ENCODE measurements at places on chromosomes 2 and 18.

GRCh38 chr2:170695521-170696410 is 19.4 kb upstream of the SP5 start:
- DNase-seq = peak; percentile 87

DNA sequence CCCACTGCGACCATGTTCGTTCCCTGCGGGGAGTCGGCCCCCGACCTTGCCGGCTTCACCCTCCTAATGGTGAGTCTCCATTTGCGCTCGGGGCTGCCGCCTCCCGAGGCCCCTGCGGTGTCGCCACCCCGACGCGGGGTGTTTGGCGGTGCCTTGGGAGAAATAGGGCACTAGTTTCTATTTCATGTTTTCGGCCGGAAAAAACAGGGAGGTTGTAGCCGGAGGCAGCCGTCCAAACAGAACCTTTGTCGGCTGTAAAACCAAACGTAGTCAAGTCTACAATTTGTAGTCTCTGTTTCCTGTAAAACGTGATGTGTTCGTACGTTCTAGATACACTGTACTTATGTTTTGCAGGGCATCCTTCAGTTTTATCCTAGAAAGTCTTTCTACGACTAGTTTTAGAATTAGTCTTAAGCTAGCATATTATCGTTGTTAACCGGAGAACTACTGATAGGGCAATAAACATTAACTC is 290 bp downstream of the PSMG2 start:
- no peak for DNase-seq

GRCh38 chr2:123993728-123994323 is 31.3 kb upstream of the CNTNAP5 start:
- DNase-seq = no peak

GRCh38 chr2:146532509-146533147 is 1312.2 kb upstream of the ACVR2A start:
- DNase-seq = no peak

- DNase-seq = no peak
These were observed 37.4 kb upstream of the GPC1 start for GRCh38 chr2:240397924-240398645.

GRCh38 chr2:157093666-157094065 is 163.8 kb upstream of the GALNT5 start:
- DNase-seq = no peak

GRCh38 chr2:88437010-88437409 is 15.5 kb downstream of the FOXI3 start:
- DNase-seq = no peak

DNA sequence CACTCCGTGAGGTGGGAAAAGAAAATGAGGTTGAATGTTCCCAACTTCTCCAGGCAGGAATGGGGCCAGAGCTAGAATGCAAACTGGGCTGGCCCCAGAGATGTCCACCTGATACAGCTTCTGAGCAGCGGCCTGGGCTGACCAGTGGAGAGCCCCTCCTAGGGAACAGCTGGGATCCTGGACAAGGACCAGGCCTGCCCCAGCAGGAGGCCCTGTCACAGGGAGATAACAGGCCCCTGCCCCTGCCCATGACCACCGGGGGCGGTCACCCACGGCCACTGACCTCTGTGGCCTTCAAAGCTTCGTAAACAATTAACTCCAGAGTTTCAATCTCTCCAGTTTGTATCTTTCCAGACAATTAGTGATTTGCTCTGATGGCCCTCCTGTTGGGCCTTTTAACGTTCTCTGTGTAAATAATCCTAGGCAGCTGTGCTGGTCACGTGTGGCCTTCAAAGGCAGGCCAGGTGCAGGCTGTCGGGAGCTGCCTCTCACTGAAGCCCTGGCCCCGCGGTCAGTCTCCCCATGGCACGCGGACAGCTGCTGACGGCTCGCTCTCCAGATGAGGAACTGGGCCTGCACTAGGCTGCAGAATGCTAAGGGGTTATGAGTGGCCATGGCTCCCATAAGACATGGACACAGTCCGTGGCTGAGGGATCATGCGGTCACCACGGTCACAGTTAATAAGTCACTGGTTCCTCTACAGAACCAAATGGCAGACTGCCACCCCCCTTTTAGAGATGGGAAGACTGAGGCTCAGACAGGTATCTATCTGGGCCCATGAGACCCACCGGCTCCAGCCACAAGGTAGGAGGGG is 9.2 kb downstream of the HS6ST1 start:
- no peak for DNase-seq

- DNase-seq = no peak
These were observed 10.5 kb downstream of the ATG16L1 start for GRCh38 chr2:233261819-233262555.

DNA sequence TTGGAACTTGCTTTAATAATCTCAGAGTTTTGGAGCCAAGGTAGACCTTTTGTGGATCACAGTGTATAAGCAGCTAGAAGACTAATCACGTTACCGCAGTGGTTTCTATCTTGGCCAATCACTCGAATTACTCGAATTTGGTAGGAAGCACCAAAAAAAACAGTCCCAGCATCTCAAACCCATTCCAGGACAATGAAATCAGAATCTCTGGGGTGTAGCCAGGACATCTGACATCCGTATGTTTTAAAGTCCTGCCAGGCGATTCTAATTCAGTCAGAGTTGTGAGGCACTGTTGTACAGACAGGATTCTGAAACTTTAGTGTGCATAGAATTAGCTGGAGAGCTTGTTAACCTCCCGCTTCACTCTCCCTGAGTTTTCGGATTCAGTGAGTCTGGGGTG is 30.8 kb downstream of the GRHL1 start:
- no peak for DNase-seq

DNA sequence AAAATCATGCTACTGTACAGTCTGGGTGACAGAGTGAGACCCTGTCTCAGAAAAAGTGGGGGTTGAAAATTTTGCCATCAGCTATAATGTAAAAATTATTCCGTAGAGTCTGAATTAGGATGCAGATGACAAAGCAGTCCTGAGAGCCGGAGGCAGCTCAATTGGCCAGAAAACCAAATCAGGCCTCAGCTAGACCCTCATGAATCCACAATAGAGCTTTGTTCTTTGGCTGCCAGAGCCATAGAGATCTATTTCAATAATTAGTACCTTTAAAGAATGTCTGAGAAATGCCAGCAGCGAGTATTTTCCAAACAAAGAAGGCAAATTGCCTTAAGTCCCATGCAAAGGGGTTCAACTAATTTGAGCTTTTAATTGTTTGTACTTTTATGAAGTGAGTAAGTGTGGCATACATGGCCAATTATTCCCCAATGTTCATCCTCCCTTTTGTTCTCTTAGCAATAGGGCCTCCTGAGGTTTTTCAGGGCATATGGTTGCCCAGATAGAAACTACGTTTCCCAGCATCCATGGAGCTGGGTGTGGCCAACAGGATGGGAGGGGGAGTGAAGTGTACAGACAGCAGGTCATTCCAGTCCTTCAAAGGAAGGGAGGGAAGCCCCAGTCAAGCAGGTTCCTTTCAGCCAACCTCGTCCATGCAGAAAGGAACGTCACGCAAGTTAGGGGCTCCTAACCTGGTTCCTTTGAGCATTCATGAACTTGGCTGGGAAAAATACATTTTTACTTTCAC is 211.3 kb upstream of the APCDD1 start:
- no peak for DNase-seq

- DNase-seq = no peak
These were observed 195.7 kb downstream of the PIEZO2 start for GRCh38 chr18:10953672-10954071.

- peak; percentile 86 for DNase-seq
These were observed 8.5 kb downstream of the IRS1 start for GRCh38 chr2:226791056-226791486.

DNA sequence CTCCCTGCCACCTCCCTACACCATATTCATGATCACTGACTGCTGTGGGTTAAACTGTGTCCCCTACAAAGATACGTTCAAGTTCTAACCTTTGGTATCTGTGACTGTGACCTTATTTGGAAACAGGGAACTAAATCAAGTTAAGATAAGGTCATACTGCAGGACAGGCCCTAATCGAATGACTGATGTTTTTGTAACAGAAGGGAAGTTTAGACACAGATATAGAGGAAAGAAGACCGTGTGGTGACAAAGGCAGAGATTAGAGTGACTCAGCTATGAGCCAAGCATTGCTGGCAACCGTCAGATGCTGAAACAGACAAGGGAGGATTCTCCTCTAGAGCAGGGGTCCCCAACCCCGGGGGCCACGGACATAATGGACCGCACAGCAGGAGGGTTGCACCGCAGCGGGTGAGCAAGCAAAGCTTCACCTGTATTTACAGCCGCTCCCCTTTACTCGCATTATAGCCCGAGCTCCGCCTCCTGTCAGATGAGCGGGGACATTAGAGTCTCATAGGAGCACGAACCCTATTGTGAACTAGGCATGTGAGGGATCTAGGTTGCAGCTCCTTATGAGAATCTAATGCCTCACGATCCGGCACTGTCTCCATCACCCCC is 28.9 kb upstream of the RNF152 start:
- no peak for DNase-seq

DNA sequence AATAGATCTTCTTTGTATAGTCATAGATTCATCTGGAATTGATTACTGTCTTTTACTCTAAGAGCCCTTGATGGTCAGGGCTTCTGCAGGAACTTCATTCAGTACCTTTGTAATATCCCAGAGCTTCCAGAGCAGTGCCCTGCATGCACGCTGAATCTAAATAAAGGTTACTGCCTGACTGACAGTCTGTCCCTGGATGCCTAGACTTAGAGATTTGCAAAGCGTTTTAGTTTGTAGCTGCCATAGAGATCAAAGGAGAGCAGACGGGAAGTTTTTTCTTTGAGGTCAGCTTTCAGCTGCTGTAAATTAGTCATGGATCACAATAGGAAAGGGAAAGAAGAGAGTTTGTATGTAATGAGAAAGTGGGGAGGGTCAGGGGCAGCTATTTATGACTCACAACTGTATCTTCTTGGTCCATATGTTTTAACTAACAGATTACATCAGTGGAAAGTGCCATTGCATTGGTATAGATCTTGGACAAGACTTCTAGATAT is 45.2 kb upstream of the NYAP2 start:
- peak; percentile 2 for DNase-seq

- DNase-seq = no peak
These were observed 691.1 kb downstream of the SLC4A3 start for GRCh38 chr2:220318508-220318907.

GRCh38 chr18:37362158-37362890 is 203.3 kb downstream of the CELF4 start:
- peak; percentile 27 for DNase-seq

GRCh38 chr18:51543658-51544155 is 346.2 kb upstream of the MEX3C start:
- DNase-seq = no peak

GRCh38 chr18:37309861-37310260 is 255.7 kb downstream of the CELF4 start:
- no peak for DNase-seq

DNA sequence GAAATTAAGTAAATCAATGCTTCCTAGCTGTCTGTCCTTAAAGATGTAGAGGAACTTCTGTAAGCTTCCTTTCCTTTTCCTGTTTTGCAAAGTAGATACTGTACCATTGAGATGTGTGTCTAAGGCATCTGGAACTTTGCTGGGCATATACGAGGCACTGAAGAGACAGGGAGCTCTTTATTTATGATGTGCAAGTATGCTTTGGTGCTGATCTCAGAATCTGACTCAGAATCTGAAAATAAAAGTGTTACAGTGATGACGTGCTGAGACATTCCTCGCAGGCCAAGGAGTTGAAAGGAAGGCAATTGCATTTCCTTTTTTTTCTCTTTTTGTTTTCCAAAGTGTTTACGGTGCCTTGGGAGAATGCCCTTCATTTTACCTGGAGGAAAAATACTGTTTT is 230.9 kb upstream of the RGPD4 start:
- DNase-seq = no peak

- no peak for DNase-seq
These were observed 63.9 kb downstream of the DGKD start for GRCh38 chr2:233418052-233418760.

GRCh38 chr18:30713299-30713698 is 329.2 kb downstream of the DSC3 start:
- DNase-seq = no peak

DNA sequence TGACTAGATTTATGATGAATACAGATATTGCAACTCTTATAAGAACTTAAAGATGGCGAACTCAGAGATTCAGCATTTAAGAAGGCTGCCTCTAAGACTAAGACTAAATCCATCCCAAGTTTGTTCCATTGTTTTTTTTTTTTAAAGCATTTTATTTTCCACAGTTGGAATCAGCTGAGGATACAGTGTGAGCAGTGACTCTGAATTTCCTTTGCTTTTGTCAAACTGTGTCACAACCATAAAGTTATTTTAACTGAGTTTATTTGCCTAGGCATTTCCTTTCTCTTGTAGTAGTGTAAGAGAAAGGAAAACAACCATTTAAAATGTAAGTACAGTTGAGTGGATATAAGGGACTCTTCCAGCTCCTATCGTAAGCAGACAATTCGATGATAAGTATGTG is 63.9 kb downstream of the ZEB2 start:
- no peak for DNase-seq

GRCh38 chr18:6729247-6730091 is at the start of gene ARHGAP28:
TSS of gene ARHGAP28 (plus strand) at chr18:6729716. CDS start at chr18:6729822, 106 bp downstream.
- peak; percentile 94 for DNase-seq

DNA sequence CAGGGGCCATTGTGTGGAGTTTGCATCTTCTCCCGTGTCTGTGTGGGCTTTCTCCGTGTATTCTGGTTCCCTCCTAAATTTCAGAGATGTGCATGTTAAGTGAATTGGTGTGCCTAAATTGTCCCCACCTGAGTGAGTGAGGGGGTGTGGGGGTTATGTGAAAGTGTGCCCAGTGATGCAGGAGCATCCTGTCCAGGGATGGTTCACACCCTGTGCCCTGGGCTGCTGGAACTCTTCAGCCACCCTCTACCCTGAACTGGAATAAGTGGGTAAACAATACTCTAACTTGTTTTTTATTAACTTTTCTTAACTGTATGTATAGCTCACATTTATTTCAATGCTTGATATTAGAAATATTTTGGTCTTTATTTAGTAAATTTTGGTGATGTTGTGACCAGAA is 56.0 kb downstream of the UBE2E3 start:
- DNase-seq = no peak

DNA sequence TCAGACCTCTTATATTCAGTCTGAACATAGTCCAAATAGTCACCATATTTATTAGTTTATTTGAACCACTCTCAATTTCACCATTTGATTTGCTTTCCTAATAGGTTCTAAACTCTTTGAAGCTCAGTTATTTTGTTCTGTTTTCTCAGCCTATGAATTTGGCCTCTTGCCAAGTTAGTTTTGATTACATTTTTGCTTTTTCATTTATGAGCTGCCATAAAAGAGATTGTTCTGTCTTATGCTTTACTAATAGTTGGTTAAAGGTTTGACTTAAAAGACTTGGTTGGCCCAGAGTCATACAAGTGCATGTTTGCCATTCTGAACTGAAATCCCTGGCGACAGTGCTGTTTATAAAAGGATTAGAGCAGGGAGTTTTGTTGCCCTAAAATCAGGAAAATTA is 85.9 kb upstream of the RANBP2 start:
- DNase-seq = no peak

GRCh38 chr2:9811216-9811615 is 32.1 kb upstream of the TAF1B start:
- no peak for DNase-seq

- DNase-seq = no peak
These were observed 115.4 kb downstream of the MRO start for GRCh38 chr18:50704357-50704940.

DNA sequence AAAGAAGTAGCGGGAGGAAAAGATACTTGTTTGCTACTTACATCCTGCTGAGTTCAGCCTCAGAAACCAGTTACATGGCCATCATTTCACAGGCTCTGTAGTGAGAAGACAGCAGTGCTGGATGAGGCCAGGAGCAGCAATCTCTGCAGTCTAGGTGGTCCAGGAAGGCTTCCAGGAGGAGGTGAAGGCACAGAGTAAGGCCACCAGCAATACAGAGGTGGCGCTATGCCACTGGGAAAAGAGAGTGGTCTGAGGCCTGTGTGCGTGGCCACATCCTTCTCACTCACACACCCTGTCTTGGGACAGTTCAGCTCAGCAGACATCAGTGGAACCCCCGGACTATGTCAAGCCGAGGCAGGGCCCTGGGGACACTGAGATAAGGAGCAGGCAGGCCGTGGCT is 162.7 kb downstream of the KLHL29 start:
- DNase-seq = no peak
